ENCODE measurements at places on chromosomes 7 and 10. TPM values are rescaled to one million over a fixed set of nuclear protein-coding genes. Genes with fewer than 3 reads are reported as not detected.

Gene CEP55
- 1.8 TPM for total RNA-seq

DNA sequence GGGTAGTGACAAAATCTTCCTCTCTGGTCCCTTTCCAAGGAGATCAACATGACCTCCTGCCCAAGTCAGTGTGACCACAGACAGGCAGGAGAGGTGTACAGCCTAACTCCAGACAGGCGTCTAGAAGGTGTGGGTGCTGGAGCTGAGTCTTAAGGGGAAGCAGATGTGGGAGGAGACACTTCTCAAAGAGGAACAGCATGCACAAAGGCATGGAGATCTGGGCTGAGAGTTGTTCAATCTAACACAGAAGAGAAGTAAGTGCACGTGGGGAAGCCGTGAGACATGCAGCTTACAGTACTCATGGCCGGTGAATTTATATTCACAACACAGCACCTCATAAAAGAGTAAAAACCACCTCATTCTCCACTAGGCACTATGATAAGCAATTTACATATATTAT, 23.8 kb upstream of the GSDME start:
- DNase-seq, result no peak

GRCh38 chr10:14244801-14245211, 85.9 kb downstream of the FRMD4A start:
- DNase-seq, result no peak

DNA sequence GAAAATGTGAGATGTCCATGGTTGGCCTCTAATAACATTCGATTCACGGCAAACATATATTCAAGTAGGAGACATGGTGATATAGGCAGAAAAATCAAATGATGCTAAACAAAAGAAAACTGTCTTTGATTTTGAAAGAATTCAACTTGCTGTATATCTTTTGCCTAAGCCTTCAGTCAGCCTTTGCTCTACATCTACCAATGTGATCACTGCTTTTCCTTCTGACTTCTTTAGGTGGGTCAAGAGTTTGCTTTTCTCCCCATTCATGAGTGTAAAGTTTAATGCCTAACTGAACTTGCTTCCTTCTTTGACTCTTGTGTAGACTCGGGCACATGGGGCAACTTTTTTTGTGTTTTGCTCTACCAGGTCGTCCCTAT, 417 bp upstream of the HIF1AN start:
- DNase-seq, result no peak

DNA sequence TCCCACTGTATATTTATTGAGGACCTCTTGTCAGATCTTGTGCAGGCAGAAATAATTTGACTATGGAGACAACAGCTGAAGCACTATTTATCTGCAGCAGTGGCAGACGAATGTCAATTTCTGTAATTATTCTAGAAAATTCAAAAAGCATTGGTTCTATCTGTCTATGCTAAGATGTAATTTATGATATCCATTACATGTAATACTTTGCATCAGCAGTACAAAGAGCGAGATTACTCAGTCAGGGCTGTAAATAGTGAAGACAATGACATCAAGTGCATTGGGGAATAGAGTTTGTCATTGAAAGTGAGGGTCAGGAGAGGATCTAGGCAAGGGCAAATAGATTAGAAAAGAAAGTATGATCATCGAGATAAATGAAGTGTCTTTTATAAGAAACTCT, 508.2 kb downstream of the ZWINT start:
- no peak for DNase-seq

DNA sequence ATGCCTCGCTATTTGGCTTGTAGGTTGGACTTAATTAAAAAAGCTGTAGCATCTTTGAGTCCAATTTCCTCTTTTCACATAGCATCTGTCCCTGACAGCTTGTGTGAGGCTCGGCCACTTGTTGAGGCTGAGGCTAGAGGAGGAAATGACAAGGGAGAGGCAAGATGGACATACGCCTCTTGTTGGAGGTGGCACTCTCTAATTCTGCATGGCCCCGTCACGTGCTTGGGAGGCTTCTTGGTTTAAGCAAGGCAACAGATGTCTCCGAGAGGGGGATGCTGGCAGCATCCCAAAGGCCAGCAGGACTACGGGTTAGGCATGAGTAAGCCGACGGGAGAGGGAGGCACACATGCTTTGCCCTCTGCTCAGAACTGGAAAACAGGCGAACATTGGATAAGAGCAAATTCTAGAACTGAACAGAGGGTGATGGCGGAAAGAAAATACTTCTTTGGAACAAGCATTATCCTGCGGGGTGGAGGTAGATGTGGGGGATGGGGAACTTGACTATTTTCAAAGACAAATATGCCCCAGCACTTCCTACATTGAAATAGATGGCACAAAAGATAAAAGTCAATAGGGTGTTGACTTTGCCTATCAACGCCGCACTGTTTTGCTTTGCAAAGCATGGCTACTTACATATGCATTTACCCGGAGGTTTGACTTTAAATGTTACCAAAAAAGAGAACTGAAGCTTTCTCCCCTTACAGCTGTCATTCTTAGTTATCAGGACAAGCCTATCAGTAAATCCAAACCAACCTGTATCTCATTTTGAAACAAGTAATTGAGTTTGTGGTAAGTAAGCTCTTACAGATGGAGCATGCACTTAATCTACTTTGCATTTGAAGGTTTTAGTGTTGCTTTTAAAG, 94.8 kb downstream of the CHN2 start:
- no peak for DNase-seq

DNA sequence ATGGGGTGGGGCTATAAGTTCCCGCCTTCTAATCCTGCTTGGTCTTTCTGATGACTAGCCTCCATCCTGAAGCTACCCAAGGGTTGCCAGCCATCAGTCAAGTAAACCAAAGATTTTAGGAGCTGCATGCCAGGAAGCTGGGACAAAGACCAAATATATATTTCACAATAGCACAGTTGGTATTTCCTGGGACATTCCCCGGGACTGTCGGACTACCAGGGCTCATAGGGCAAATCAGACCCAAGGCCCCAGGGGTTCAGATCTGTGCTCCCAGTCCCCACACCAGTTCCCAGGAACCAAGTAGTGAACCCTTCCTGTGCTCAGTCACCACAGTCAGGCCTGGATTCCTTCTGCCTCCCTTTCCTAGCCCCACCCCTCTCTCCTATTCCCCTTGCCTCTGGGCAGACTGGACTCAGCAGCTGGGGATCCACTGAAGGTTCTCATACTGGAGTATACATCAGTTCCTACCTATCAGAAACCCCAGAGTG, 5.7 kb upstream of the CXCL12 start:
- DNase-seq, result no peak

- no peak for DNase-seq
Observed at GRCh38 chr10:105973360-105973759, 1191.1 kb downstream of the SORCS1 start.
